ENCODE measurements at places on chromosomes 16 and 17. TPM values are rescaled to one million over a fixed set of nuclear protein-coding genes. Genes with fewer than 3 reads are reported as not detected.

Gene JUP
- 1.8 TPM for total RNA-seq

Gene AP1G1
- 53.9 TPM for total RNA-seq

Gene ADAP2
- 0.92 TPM for total RNA-seq

DNA sequence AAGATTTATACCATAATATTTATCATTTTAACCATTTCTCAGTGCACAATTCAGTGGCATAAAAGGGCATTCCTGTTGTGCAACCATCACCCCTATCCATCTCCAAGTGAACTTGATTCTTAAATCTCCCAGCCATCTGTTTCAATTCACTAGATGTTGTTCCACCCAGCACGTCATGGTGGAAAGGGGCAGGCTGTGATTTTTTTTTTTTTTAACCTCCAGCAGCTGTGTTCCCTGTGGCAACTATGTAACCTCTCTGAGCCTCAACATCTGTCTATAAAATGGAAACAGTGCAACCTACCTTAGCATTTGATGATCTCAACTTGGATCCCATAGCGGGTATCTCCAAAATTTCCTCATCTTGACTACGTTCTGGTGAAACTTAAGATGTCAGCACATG is 604.5 kb downstream of the WWOX start:
- DNase-seq: no peak

DNA sequence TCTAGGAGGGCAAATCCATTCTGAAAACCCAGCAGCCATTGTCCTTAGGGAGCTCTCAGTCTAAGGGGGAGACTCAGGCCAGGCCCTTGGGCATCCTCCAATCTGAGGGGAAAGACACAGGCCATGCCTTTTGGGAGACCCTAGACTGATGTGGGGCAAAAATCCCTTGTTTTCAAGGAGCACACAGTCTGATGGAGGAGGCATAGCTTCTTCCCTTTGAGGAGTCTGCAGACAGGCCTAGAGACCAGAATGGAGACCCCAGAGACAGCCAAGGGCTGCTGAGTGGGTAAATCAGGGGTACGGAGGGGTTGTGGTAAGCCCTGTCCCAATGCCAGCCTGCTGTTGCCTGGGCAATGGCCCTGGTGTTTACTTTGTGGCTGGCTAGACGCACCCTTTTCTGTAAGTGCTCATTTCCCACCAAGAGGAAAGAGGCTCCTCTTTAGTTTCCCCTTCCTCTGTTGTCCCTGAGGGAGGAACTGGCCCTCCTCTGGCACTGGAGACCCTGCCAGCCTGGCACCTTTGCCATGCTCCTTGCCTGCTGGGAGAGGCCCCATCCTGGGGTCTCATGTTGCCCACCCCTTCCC is 19.3 kb downstream of the ARHGAP23 start:
- no peak for DNase-seq

DNA sequence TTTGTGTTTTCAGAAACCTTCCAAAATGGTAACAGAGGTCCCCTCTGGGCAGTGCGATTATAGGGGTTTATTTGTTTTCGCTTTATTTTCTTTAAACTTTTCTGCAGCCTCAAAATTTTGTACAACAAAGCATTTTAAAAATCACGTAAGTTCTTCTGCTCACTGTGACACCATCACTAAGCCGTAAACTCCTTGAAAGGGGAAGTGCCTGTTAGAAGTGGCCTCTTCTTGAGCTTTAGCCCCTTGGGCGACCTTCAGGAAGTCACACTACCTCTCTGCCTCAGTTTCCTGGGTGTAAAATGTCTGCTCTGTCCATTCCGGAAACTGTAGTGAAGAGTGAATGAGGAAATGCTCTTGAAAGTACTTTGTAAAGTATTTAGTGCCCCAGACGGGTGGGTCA is 26.6 kb downstream of the ARHGAP27 start:
- no peak for DNase-seq

DNA sequence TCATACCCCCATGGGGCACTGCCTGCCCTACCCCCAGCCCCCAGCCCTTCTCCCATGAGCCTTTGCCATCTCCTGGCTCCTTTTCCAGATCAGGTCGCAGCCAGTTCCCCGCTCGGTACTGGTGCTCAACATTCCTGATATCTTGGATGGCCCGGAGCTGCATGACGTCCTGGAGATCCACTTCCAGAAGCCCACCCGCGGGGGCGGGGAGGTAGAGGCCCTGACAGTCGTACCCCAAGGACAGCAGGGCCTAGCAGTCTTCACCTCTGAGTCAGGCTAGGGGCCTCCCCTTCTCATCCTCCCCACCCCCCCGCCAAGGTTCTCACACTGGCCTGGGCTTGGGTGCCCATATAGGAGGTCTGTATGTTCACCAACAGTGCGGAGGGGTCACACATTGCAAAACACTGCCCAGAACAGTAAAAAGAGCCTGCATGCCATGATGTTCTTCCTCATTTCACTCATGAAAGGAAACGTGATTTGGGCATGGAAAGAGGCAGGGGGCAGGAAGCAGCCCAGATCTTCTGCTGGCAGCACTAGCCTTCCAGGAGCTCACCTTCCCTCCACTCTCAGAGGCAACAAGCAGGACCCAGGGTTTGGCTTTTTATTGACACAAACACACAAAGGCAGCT is 7.5 kb downstream of the IFI35 start:
- no peak for DNase-seq

GRCh38 chr16:1564325-1564724 is 30.9 kb downstream of the TMEM204 start:
- peak; percentile 42 for DNase-seq

- no peak for DNase-seq
Measured at GRCh38 chr17:79907850-79908249, 68.6 kb upstream of the CBX4 start.

DNA sequence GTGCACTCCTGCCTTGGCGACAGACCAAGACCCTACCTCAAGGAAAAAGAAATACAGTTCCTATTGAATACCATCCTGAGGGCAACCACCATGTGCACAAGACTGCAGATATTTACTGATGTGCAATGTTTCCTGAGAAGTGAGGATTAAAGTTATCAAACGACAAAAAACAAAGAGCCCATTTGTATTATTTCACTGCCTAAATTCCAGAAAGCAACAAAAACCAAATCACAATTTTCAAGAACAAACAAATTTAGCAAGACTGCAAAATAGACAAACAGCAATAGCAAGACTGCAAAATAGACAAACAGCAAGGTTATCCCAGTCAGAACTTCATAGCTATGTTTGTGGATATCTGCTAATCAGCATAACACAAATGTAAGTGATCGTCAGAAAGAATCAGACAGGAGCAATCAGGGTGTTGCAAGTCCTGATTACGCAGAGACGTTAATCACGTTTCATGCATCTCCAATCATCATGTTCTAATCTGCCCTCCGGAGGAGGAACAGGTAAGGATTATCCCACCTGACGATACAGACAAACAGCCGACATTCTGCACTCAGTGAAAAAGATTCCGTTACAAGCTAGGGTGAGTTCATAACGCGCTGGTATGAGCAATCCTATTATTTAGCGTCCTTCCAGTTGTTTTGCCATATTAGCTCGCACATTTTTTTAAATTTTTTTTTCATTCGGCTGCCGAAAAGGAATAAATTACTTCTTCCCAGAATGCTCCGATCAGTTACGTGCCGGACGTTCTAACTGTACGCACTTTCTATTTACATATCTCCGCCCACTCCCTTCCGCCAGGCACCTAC is 2.9 kb downstream of the TMEM107 start:
- DNase-seq: peak; percentile 96

- DNase-seq: no peak
Measured at GRCh38 chr16:15032547-15033308, 23.1 kb downstream of the NTAN1 start.

DNA sequence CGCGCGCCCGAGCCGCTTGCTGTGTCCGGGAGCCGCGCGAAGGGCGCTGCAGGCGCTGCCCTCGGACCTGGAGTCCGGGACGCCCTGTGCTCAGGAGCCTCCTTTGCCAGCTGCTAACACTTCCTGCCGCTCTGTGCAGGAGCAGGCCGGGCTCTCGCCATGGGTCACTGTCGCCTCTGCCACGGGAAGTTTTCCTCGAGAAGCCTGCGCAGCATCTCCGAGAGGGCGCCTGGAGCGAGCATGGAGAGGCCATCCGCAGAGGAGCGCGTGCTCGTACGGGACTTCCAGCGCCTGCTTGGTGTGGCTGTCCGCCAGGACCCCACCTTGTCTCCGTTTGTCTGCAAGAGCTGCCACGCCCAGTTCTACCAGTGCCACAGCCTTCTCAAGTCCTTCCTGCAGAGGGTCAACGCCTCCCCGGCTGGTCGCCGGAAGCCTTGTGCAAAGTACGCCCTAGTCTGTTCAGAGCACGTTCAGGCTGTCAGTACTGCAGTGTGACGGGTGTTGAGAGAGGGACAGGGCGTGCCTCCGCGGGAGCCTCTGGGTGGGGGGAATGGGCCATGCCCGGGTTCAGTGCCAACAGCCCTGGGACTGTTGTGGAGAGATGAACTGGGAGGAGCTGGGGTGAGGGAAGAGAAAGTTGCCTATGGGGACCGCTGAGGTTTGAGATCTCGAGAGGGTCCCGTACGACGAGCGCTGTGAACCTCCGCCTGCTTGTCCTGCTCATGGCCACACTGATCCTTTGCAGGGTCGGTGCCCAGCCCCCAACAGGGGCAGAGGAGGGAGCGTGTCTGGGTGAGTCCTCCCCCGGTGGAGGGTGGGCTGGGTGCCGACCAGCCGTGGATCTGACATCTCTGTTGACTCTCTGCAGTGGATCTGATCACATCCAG is 1.3 kb downstream of the ZNF276 start:
- peak; percentile 87 for DNase-seq

- peak; percentile 95 for DNase-seq
Measured at GRCh38 chr17:49952209-49952911, 16.6 kb upstream of the DLX4 start.

GRCh38 chr17:82799591-82799990 is 40.2 kb downstream of the ZNF750 start:
- no peak for DNase-seq
